ENCODE measurements at places on chromosomes 12 and 14.

DNA sequence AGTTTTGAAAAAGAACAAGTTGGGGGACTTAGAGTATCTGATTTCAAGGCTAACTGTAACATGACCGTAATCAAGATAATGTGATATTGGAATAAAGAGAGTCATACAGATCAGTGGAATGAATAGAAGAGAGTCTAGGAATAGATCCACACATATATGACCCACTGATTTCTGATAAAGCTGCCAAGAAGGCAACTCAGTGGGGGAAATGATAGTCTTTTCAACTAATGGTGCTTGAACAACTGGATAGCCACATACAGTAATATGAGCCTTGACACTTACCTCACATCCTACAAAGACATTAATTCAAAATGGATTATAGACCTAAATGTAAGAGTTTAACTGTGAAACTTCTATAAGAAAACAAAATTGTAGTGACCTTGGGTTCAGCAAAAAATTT, 3.8 kb downstream of the PRKCH start:
- no peak for DNase-seq

DNA sequence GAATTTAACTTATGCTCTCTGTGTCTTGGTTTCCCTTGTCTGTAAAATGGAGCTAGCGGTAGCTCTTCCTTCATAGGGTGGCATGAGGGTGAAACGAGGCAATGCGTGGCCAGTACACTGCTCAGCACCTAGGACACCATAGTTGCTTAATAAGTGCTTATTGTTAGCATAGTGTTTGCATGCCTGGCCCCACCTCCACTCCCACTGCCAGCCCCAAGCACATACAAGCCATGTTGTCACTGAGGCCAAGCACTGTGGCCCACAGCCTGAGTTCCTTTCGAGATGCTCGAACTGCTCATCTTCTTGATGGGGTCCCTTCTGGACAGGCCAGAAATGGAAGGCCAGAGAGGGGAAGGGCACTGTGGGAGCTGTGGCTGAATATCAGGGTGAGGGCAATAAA, 839 bp downstream of the FICD start:
- DNase-seq, result no peak

DNA sequence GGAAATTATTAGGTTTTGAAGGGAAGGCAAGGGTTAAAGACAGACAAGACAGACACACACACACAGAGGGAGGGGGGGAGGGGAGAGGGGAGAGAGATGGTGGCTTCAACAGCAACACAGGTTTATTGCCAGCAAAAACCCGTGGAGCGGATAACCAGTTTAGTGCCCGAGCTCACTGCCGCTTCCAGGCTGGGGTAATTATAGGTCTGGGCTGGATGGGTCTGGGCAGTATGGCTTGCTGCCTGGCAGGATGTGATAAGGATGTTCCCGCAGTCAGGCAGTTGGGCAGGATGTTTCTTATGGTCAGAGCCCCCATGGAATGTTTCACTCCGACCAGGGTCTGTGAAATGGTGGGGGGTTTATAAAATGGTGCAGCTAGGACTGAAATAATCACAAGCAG, 4.4 kb upstream of the TDRD9 start:
- no peak for DNase-seq

GRCh38 chr12:65943388-65944137, 119.3 kb downstream of the HMGA2 start:
- no peak for DNase-seq

- DNase-seq, result no peak
These were observed 888.6 kb downstream of the TMTC2 start for GRCh38 chr12:83575326-83575725.

GRCh38 chr12:110536834-110537604, 34.9 kb downstream of the RAD9B start:
- DNase-seq, result no peak

- DNase-seq, result no peak
These were observed 286.3 kb downstream of the RPAP3 start for GRCh38 chr12:47419497-47419896.

- no peak for DNase-seq
These were observed 26.9 kb downstream of the FIGNL2 start for GRCh38 chr12:51821440-51822260.

DNA sequence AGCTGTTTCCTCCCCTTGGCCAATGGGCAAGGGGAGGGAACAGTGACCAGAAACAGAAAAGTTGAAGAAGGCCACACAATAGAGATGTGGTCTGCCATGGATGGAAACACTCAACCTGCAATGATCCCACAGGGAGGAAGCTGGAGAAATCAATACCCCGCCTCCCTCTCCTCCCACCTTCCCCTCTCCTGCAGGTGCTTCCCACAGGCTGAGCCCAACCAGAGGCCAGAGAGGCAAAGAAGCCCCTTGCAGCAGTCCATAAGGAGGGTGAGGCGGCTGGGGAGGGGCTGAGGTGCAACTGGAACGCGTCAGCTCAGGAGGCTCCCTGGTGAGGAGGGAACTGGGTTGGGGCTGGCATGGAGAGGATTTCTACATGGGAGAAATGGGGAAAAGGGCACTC, 84.0 kb downstream of the RNF34 start:
- DNase-seq, result no peak

GRCh38 chr12:114302117-114302516, 103.8 kb downstream of the TBX5 start:
- no peak for DNase-seq

DNA sequence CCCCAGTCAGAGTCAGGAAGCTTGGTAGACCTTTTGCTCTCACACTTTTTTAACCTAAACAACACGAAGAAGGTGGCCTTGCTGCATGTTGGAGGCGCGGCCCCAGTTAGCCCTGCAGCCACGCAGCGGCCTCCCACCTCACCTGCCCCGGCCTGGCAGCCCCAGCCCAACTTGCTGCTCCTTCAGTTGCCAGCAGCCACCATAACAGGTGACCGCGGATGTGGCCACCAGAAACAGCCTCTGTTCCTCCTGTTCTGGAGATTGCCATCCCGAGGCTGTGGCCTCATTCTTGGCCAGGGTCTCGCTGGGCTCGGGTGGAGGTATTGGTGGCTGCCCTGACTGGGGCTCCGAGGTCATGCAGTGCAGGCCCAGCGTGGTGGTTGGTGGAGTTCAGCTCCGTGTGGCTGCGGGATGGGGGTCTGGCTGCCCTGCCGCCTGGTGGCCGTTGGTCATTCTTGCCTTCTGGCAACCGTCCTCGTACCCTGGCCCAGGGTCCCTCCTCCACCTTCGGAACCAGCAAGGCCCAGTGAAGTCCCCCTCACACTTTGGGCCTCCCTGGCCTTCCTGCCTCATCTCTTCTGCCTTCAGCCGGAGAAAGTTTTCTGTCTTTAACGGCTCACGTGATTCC, 20.7 kb upstream of the TEX22 start:
- DNase-seq, result no peak

GRCh38 chr14:88379706-88380343, 5.6 kb upstream of the SPATA7 start:
- DNase-seq, result no peak

DNA sequence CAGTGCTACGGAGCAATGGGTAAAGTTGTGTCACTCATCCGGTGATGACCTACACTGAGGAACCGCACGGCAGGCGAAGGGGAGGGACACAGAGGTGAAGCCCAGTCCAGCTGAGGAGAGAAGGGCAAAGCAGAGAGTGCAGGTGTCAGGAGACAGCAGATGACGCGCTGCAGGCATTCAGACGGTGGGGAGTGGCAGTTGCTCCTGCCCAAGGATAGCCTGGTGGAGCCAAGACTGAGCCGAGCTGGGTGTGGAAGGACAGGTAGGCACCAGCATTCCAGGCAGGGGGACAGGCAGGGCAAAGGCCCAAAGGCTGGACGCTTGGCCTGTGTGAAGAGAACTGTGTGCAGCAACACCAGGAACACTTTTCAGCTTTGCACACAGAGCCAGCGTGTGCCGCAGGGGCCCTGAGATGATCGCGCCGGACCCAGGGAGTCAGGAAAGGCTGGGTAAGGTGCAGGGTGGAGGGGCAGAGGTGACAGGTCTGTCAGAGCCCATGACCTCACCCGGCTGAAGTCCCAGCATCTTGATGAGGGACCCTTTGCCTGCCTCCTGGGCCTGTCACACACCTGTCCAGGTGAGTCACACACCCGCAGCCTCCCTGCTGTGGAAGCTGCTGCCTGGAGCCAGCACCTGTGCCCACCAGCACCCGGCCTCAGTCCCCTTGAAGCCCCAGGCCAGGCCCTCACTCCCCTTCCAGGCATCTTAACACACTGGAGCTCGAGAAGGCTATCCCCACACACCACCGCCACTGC, 48.4 kb downstream of the TSPAN11 start:
- DNase-seq, result no peak

DNA sequence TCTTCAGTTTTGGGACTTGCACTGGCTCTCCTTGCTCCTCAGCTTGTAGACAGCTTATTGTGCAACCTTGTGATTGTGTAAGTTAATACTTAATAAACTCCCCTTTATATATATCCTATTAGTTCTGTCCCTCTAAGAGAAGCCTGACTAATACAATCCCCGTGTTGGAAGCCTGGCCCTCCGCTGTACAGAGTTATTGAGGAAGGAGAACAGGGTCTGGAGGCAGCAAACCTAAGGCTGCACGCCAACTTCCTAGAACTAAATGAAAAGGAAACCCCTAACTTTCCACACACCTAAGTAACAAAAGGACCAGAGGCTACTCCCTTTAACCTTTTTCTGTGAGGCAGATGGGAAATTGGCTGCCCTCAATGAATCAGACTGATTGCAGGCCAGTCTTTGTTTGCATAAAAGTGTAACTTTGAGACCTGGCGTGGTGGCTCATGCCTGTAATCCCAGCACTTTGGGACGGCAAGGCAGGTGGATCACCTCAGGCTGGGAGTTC, 42.6 kb upstream of the LIMA1 start:
- DNase-seq, result no peak

DNA sequence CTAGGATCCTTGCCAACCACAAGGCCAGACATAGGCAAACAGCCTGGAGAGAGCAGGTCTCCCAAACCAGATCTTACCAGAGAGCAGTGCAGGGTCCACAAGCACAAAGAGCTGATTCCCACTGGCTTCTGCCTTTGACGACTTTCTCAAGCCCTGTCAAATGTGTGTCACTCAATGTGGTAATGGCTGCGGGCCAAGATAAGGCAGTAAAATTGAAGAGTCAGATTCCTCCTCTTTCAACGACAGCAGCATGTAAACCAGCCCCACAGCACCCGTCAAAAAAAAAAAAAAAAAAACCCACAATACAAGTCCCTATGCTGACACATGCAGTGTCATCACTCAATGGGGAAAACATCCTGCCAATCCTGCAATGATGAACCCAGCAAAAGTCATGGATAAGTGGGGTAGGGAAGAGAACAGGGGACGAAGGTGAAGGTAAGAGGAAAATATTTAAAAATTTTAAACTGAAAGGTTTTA, at the start of gene STON2:
STON2 (minus strand) TSS at position 123 of the 477 bp plus-strand sequence. CDS start 1,942 bp downstream, outside the sequence.
- DNase-seq, result no peak

DNA sequence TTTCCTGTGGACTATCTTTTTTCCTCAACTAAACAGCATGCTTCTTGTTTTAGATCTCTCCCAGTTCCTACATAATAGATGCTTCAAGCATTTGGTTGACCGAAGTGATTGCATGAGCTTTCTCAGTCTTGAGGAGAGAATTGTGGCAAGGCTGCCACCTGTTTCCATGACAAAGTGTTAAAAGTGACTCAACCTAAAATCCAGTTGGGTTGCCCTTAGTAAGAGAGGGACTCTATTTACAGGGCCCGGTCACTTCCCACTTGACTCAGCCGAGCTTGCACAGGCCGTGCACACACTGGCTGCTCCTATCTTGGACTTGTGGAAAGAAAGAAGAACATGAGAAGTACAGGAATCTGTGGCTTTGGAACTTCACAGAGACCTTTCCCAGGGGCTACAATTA, 2.1 kb upstream of the B4GALNT3 start:
- no peak for DNase-seq

DNA sequence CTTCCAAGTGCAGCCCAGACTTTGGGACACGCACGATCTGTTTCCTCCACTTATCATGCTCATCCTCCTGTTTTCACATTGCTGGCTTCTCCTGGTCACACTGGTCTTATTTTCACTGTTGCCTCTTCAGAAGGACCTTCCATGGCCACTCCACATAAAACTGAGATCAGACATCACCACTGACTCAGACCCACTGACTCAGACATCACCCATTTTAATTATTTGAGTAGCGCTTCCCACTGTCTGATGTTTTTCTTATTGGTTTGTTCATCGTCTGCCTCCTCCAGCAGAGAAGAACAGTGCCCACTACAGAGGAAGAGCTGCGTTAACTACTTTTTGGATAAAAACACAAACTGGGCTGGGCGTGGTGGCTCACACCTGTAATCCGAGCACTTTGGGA, 270.5 kb upstream of the PWP1 start:
- DNase-seq, result no peak

- DNase-seq, result no peak
These were observed 3.6 kb downstream of the CCND2 start for GRCh38 chr12:4277205-4277543.

DNA sequence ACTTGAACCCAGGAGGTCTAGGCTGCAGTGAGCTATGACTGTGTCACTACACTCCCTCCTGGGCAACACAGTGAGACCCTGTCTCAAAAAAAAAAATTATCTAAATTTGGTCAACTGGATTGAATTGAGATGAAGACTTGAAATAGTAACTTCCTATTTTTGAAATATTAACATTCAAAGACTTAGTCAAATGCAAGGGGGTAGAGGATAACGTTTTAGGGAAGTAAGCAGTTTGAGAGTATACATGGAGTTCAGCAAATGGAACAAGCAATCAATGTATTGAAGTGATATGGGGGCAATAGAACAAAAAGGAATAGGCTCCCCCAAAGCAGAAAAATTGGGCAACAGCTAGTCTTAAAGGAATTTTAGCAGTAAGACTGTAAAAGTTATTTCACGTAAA, 4.6 kb upstream of the MFAP5 start:
- no peak for DNase-seq

DNA sequence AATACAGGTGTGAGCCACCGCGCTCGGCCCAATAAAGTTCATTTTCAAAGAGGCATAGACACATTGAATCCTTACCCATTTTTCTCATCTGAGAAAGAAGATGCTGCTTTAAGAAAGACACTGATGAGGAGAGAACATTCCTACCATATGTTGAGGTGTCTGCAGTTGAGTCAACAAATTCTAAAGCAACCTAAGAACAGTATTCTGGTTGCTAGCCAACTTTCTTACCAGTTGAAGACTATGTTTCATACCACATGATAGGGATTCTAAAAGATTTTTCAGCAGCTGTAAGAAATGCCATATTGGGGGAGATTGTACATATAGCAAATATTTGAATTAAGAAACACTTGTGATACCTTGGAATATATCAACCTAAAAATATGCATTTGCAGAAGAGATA, 160.1 kb downstream of the SRGAP1 start:
- no peak for DNase-seq

- no peak for DNase-seq
These were observed 112.5 kb upstream of the FLRT2 start for GRCh38 chr14:85417396-85417795.

DNA sequence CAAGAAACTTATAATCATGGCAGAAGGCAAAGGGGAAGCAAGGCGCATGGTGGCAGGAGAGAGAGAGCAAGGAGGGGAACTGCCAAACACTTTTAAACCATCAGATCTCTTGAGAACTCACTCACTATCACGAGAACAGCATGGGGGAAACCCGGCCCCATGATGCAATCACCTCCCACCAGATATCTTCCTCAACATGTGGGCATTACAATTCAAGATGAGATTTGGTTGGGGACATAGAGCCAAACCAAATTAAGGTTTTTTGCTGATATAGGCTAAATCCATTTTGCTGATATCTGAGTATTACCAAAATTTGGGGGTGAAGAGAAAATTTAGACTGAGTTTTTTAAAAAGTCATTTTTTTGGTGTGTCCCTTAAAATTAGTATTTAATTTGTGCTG, 54.9 kb upstream of the TMX1 start:
- DNase-seq, result no peak

GRCh38 chr14:92900660-92901059, 22.3 kb upstream of the CHGA start:
- DNase-seq, result no peak

GRCh38 chr12:121214855-121215745, 5.2 kb downstream of the P2RX4 start:
- DNase-seq, result no peak
